ENCODE measurements at places on chromosomes 7 and 10. TPM values are rescaled to one million over a fixed set of nuclear protein-coding genes. Genes with fewer than 3 reads are reported as not detected.

Gene GBX1
- not detected for total RNA-seq

Gene EBLN1
- total RNA-seq: not detected

Gene C10orf67
- not detected for total RNA-seq

Gene PDGFA
- total RNA-seq: 31.2 TPM

Gene SEMA3D
- total RNA-seq: not detected

All from A549 treated with ZK216348 at 1 μM for 4 hours (cell line).